ENCODE measurements at places on chromosomes 6 and 20.

GRCh38 chr6:150201285-150201684 is 58.4 kb downstream of the PPP1R14C start:
- no peak for DNase-seq

GRCh38 chr6:6393069-6393529 is 72.6 kb upstream of the F13A1 start:
- DNase-seq = no peak

GRCh38 chr6:22883061-22883717 is 313.8 kb downstream of the HDGFL1 start:
- no peak for DNase-seq

DNA sequence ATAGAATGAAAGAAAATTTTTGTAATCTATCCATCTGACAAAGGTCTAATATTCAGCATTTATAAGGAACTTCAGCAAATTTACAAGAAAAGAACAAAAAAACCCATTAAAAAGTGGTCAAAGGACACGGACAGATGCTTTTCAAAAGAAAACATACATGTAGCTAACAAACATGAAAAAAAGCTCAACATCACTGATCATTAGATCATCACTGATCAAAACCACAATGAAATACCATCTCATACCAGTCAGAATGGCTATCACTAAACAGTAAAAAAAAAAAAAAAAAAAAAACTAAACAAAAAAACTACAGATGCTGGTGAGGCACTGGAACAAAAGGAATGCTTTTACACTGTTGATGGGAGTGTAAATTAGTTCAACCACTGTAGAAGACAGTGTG is 837.1 kb downstream of the EPHA7 start:
- DNase-seq = no peak

DNA sequence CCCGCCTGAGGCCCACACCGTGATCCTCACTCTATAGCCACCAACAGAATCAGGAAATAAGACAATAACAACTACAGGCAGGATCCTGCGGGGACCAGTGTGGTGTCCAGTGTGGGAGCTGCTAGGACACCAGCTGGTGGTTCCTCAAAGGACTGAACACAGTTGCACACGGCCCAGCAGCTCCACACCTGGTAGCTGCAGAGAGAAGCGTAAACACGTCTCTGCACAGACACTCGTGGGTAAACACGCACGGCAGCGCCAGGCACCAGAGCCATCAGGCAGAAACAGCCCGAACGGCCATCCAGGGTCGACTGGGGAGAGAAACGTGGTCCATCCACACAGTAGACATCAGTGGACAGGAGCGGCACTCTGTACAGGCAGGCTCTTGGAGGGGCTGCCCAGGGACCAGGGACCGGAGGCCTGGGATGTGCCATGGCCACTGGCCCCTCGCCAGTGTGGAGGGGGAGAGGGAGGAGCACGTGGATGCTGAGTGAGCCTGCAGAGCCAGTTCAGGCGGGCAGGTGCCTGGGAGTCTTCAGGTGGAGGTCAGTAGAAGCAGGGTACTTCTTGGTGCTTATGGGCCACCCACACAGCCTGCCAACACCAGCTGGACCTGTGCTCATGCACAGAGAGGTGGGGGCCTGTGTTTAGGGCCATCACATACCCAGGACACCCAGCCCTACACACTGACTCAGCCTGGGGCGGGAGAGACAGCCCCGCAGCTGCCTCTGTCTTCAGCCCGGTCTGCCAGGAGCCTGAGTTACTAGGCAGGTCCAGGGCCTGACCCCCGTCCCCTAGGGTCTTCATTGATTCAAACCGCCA is 7.4 kb upstream of the LAMA5 start:
- no peak for DNase-seq

GRCh38 chr6:121732641-121733040 is 297.2 kb downstream of the GJA1 start:
- DNase-seq = no peak

DNA sequence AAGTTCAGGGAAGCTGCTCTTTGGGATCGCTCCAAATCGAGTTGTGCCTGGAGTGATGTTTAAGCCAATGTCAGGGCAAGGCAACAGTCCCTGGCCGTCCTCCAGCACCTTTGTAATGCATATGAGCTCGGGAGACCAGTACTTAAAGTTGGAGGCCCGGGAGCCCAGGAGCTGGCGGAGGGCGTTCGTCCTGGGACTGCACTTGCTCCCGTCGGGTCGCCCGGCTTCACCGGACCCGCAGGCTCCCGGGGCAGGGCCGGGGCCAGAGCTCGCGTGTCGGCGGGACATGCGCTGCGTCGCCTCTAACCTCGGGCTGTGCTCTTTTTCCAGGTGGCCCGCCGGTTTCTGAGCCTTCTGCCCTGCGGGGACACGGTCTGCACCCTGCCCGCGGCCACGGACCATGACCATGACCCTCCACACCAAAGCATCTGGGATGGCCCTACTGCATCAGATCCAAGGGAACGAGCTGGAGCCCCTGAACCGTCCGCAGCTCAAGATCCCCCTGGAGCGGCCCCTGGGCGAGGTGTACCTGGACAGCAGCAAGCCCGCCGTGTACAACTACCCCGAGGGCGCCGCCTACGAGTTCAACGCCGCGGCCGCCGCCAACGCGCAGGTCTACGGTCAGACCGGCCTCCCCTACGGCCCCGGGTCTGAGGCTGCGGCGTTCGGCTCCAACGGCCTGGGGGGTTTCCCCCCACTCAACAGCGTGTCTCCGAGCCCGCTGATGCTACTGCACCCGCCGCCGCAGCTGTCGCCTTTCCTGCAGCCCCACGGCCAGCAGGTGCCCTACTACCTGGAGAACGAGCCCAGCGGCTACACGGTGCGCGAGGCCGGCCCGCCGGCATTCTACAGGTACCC is at the start of gene ESR1:
TSS of gene ESR1 (plus strand) at position 170 of the 858 bp plus-strand sequence. CDS start at position 401, 231 bp downstream.
- peak; percentile 24 for DNase-seq

GRCh38 chr20:12916699-12917098 is 92.1 kb upstream of the SPTLC3 start:
- no peak for DNase-seq

DNA sequence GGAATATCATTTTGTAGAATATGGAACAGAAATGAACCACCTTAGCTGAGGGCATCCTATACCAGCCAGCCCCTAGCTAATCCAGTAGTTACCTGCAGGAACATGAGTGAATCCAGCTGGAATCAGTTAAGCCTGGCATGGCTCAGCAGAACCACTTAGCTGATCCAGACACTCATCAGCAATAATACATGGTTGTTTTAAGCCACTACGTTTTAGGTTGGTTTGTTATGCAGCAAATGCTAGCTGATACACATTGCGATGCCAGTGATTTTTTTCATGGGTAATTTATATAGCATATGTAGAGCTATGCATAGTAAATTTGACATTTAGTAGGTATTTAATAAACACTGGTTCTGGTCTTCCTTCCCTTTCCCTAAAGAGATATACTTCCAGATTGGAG is 201.9 kb upstream of the JAG1 start:
- no peak for DNase-seq

- DNase-seq = no peak
Observed at GRCh38 chr6:125612345-125612846, 137.0 kb upstream of the HEY2 start.

- DNase-seq = no peak
Observed at GRCh38 chr20:33859157-33859695, 48.1 kb downstream of the CHMP4B start.

All from GM03348 (cell line).